ENCODE measurements at places on chromosomes 2 and 18.

DNA sequence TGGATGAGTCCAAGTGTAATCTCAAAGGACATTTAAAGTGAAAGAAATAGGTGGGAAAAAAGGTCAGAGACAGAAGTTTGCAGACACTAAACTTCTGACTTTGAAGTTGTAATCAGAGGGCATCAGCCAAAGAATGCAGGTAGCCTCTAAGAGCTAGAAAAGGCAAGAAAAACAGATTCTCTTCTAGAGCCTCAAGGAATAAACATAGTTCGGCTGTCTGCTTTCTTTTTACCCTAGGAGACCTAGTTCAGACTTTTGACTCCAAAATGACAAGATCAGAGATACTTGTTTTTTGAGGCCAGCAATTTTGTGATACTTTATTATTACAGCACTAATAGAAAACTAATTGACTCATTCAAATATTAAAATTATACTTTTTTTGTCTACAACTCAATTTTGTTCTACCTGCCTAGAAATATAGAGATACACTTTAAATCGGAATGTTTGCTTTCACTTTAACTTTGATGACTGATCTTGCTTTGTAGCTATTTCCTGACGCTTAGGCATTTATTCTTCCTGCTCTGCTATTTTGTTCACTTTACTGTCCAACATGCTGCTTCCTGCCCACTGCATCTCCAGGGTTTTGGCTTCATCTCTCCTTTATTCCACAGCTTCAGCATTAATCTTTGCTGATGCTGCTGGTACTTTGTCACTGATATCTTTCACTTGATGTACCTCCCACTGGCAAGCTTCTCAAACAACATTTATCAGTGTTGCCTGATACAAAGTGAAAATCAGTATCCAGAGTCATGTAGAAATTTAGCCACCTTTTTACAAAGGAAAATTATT lies 272.5 kb downstream of the DSEL start:
- DNase-seq, result no peak

DNA sequence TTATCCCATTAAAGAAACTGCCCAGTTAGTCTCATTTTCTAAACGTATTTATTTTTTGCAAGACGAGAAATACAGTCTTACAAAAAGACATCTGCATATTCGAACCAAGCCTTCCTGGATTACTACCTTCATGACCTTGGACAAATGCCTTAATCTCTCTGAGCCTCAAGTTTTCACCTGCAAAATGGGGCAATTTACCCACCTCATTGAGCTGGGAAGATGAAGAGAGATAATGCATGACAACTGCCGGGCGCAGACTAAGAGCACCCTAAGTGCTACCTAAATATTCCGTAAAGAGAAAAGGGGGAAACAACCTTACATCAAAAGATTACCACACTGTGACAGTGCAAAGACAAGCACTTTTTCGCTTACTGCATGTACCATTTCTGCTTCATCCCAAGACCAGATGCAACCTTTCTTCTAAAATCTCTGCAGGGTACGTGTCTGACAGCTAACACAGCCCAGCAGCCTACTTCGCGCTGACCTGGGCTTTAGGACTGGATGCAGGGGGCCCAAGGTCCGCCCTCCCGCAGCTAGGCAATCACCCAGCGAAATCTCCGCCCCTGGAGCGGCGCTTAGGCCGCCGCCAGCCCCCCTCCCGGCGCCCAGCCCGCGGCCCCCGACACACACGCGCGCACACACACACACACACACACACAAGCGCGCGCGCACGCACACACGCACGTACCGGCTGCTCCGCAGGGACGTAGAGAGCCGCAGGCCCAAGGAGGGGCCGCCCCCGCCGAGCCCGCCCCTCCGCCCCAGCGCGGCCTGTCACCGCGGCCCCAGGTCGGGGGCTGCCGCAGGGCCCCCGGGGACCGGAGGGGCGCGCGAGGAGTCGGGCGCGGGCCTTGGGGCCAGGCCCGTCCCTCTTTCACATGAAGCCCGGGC lies 766 bp downstream of the MAP3K2 start:
- DNase-seq, result peak; percentile 87

- no peak for DNase-seq
Observed at GRCh38 chr18:8854962-8855361, 149.6 kb downstream of the MTCL1 start.

DNA sequence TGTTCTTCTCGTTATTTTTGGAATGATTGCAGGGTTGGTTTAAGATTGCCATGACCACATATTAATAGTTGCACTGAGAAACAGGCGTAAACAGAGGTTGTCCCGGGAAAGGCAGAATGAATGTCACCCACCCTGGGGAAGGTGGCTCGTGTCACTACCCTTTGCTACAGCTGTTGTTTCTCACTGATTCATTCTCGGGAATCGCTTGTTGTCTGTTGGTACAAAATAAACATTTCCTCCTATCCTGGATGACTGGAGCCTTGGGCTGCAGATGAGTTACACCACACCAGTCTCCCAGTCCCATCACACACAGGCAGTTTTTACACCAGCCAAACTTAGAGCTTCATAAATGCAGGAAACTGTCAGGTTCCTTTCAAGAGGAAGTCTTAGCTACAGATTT lies 216.7 kb downstream of the GBX2 start:
- no peak for DNase-seq

DNA sequence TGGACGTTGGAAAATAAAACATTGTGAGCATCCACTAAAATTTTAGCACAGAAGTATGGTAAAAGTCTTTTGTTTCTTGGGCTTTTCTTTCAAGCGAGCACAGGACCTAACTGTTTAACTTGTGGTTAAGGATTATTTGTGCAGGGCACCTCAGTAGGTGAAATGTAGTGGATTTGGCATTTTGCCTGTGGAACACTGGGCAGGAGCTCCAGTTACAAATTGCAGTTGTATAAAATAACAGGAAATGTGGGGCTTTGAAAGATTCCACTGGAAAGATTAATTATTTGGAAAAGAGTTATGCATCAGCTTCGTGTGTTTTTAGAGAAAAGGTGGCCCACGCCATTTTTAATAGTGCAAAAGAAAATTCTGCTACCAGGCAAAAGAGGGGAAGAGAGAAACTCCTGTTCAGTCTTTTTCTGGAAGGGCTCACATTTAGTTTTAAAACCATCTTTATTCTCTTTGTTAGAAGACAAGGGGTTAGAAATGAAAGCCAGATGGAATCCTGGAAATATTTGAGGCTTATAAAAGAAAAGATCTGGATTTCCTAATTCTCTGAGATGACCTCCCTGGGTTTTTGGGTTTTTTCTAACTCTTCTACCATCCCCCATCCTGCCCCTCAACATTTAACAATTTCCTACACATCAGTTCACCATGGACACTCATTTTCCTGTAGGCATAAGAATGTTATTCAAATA lies 144.3 kb upstream of the SERTAD2 start:
- DNase-seq, result no peak

- DNase-seq, result no peak
Observed at GRCh38 chr2:188956961-188957360, 17.2 kb upstream of the COL3A1 start.

DNA sequence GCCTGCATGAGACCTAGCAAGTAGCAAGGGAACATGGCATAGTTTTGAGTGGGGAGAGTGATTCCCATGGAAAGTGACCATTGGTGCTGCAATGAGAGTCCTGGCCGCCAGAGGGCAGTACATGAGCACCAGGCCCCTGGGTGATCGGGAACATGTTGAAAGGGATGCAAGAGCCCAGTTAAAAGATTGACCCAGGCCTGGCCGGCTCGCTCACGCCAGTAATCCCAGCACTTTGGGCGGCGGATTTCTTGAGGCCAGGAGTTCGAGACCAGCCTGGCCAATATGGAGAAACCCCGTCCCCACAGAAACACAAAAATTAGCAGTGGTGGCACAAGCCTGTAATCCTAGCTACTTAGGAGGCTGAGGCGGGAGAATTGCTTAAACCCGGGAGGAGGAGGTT lies 22.2 kb downstream of the FAP start:
- DNase-seq, result peak; percentile 62

- peak; percentile 70 for DNase-seq
Observed at GRCh38 chr2:108534584-108535356, 500 bp downstream of the LIMS1 start.

GRCh38 chr2:234771980-234772732 lies 179.7 kb upstream of the SH3BP4 start:
- DNase-seq, result no peak

- no peak for DNase-seq
Observed at GRCh38 chr2:170022692-170023091, 155.3 kb upstream of the MYO3B start.

GRCh38 chr2:124526221-124526620 lies 501.1 kb downstream of the CNTNAP5 start:
- no peak for DNase-seq

DNA sequence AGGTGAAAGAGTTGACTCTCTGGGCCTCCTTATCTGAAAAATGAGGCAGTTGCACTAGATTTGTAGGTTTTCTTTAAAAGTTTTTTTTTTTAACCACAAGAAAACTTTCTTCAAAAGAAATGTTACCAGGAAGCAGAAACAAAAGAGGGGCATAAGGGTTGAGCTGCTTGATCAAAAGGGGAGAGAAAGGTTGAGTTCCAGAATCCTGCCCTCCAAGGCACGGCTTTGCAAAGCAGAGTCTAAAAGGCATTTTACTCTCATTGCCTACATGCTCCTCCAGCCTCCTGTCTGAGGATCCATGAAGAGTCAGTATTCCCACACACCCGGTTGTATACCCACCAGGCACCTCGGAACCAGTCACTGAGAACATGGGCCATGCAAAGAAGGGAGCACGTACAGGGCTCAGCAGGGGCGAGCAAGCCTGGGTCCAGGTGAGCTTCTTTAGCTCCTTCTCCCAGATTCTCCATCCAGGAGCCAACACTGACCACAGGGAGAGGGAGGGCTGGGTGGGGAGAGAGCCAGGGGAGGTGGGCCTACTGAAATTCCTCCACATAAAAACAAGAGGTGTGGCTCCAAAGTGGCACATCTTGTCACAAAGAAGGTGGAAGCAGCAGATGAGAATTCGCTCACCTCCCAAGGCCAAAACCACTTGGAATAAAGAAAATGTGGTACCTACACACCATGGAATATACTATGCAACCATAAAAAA lies 116.0 kb upstream of the EPC2 start:
- DNase-seq, result no peak

- no peak for DNase-seq
Observed at GRCh38 chr2:85584857-85585780, 888 bp downstream of the VAMP5 start.

GRCh38 chr18:47313901-47314300 lies 62.4 kb upstream of the SKOR2 start:
- DNase-seq, result no peak

GRCh38 chr18:75530566-75531211 lies 103.2 kb upstream of the SMIM21 start:
- no peak for DNase-seq

DNA sequence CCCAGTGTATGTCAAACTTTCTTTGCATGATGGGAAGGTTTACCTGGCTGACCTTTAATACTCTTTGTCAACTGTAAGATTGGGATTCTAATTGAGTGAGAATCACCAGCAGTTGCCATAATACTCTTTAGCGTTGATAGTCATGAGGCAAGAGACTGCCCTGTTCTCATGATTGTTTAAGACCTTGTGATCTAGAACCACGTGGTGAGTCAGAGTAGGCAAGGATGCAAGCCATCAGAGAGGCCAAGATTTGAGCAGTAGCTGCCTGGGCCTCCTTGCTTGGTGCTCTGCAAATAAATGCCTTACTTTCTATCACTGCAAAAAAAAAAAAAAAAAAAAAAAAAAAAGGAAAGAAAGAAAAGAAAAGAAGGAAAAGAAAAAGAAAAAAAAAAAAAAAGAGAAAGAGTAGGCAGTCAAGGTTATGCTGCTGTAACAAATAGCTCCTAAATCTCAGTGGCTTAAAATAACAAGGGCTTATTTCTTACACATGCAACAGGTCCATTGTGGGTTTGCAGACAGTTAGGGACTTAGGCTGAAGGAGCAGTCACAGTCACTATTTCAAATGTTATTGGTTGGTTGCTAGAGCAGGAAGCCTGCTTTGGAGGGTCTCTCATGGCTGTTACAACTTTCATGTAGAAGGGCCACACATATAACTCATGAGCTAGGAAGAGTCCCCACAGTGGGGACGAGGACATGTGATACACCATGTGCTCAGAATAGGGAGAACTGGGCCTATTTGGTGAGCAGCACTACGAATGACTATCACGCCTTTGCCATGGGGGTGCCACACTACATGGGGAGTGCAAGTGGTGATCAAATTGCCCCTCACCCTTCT lies 21.7 kb downstream of the IL1R2 start:
- no peak for DNase-seq

GRCh38 chr2:144518748-144519596 lies 947 bp downstream of the ZEB2 start:
- peak; percentile 63 for DNase-seq

DNA sequence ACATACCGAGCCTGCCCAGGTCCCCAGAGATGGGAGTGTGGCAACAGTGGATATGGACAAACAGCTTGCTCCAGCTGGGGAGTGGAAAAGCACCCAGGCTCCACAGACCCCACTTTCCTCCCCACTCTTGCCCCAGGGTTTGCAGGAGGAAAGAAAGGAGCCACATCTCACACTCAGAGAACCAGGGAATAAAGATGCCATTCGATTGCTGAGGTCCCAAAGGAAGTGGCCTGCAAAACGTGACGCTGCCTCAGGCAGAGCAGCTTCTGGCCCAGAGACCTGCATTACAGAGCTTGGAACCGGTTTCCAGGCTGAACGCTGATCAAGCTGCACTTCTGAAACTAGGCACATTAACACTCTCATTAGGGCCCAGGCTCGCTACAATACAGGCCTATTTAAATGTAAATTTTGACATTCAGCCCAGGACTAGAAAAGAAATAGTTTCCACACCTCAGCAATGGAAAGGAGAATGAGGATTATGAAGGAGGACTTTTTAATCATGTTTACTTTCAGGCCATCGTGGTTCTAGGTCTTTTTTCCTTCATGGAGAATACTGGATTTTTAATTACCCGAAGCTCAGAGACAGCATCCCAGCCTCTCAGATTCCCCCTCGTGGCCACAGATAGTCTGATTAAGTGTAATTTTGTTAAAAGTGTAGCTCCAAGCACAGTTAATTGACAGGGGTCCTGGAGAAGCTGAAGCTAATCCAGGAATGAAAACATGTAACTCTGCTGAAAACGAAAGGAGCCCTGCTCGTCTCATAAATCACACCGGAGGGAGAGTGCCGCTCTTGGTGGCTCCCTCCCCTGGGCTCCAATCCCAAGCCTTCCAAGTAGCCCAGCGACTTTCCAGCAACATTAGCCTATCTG lies 221.3 kb upstream of the RAB6C start:
- DNase-seq, result no peak

DNA sequence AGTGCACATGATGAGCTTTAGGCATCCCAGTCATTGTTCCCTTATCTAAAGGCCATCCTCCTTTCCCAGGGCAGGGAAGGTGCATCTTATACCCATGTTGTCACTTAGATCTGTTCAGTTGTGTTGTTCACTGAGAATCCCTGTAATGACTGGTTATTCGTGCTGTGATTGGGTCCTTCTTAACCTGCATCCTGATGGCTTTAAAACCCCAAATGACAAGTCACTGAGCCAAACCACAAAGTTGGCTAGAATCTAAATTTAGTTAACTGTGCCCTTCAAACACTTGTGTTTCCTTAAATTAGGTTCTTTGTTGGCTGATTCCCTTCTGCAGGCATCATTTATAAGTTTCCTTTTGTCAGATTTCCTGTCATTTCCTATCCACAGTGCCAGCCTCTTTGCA lies 58.5 kb upstream of the SLC16A14 start:
- DNase-seq, result no peak
